Osteocyte (in vitro differentiated cells): ENCODE measurements at places on chromosomes 11 and 22. TPM values are rescaled to one million over a fixed set of nuclear protein-coding genes. Genes with fewer than 3 reads are reported as not detected.

The GAL gene
- total RNA-seq, result not detected in 2 replicates

The PLAAT3 gene
- total RNA-seq, result 19.0 and 20.0 TPM in 2 replicates

The PANX3 gene
- not detected in 2 replicates for total RNA-seq

The LRRC74B gene
- not detected in 2 replicates for total RNA-seq

The P4HA3 gene
- 6.1 and 6.4 TPM in 2 replicates for total RNA-seq

The RASGRP2 gene
- total RNA-seq, result 10.3 and 11.2 TPM in 2 replicates

The PATE4 gene
- not detected in 2 replicates for total RNA-seq

The LMF2 gene
- total RNA-seq, result 107 and 108 TPM in 2 replicates

The NCAM1 gene
- total RNA-seq, result 1.9 and 2.2 TPM in 2 replicates

GRCh38 chr11:33942954-33943353 lies 51.1 kb upstream of the LMO2 start:
- DNase-seq, result no peak
- H3K36me3 ChIP-seq, result no peaks in the 10 kb centered on the region
- peaks cover 15% of the 10 kb centered on the region for H3K4me1 ChIP-seq
- no peak overlapping the region for H3K4me3 ChIP-seq
- no peak overlapping the region for H3K27ac ChIP-seq

DNA sequence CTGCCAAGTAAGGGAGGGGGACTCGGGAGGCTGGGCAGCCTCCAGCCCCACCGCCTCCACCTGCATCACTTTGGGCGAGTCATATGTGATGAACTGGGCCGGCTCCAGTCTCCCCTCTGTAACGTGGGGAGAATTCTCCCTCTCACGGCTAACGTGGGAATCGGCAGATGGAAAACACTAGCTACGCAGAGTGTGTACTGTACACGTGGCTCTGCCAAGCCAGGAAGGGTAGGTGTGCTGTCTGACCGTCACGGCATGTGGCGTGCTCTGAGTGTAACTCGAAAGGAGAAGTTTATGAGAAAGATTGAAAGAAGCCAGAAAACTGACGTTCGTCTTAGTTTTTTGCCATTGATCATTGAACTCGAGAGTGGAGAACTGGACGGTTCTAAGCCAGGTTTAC lies 13.7 kb downstream of the TRMU start:
- no peaks in the 10 kb centered on the region for H3K27me3 ChIP-seq
- no peak for DNase-seq
- H3K36me3 ChIP-seq, result peaks cover 36% of the 10 kb centered on the region
- no peak overlapping the region for H3K4me3 ChIP-seq
- H3K4me1 ChIP-seq, result peaks cover 5% of the 10 kb centered on the region

DNA sequence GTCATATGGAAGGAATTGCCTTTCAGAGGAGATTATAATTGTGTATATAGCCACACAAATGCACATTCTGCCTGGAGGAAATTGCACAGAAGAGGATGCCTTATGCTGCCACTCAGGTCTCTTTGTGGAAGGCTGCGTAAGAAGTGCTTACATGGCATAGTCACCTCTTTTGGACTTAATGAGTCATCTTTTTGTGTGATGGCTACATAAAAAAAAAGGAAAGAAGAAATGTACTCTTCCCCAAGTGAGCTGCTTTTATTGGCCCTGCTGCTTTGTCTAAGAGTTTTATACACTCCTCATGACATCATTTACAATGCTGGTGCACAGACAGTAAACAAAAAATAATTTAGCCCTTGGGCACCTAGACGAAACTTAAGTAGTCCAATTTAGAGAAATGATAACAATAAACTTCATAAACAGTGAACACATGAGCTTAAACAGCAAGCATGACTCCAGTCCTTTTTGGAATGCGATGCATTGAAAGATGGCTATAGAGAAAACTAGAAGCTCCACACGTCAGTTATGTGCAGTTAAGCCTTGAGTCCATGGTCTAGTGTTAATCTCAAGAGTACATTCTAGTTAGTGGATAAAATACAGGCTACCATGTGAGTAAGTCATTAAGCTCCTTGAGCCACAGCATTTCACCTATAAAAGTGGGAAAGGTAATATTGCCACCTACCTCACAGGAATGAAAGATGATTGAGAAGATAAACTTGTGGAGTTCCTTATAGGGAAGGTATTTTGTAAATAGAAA lies 12.0 kb downstream of the CSTPP1 start:
- H3K4me3 ChIP-seq, result no peak overlapping the region
- DNase-seq, result no peak
- H3K36me3 ChIP-seq, result peaks cover 2% of the 10 kb centered on the region
- peak overlapping the region; percentile 43 for H3K27ac ChIP-seq
- H3K27me3 ChIP-seq, result no peaks in the 10 kb centered on the region

DNA sequence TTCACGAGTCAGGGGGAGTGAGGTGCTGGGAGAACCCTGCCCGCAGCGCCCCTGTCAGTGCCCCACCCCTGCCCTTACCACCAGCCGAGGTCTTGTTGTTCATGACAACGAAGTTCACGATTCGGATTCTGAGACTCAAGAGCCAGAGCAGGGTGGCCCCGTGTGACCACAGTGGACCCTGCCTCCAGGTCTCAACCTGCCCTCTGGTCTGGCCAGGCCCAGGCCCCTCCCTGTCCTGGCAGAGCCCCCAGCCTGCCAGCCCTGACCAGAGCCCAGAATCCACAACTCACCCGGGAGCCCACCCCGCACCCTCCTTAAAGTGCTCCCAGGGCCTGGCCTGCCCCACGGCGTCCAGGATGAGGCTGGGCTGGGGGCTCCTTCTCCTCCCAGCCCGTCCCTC lies 9.9 kb downstream of the ANO9 start:
- no peaks in the 10 kb centered on the region for H3K4me1 ChIP-seq
- H3K4me3 ChIP-seq, result no peak overlapping the region
- no peak for DNase-seq

- H3K4me3 ChIP-seq, result no peak overlapping the region
- no peak for DNase-seq
- H3K27ac ChIP-seq, result no peak overlapping the region
- H3K4me1 ChIP-seq, result no peaks in the 10 kb centered on the region
- peaks cover 4% of the 10 kb centered on the region for H3K27me3 ChIP-seq
Measured at GRCh38 chr11:30423886-30424285, 101.0 kb downstream of the ARL14EP start.

- no peak overlapping the region for H3K27ac ChIP-seq
- H3K36me3 ChIP-seq, result no peaks in the 10 kb centered on the region
- H3K4me1 ChIP-seq, result no peaks in the 10 kb centered on the region
Measured at GRCh38 chr11:43298397-43298796, 13.4 kb upstream of the API5 start.

GRCh38 chr22:38257181-38257580 lies 15.6 kb downstream of the TMEM184B start:
- H3K27me3 ChIP-seq, result no peaks in the 10 kb centered on the region
- peak overlapping the region; percentile 57 for H3K4me3 ChIP-seq
- H3K27ac ChIP-seq, result peak overlapping the region; percentile 88
- peaks cover under 1% of the 10 kb centered on the region for H3K36me3 ChIP-seq
- peaks cover 40% of the 10 kb centered on the region for H3K4me1 ChIP-seq
- DNase-seq, result no peak

GRCh38 chr11:86957976-86958646 lies 2.9 kb upstream of the FZD4 start:
- H3K27ac ChIP-seq, result peak overlapping the region; percentile 19
- DNase-seq, result no peak
- H3K36me3 ChIP-seq, result no peaks in the 10 kb centered on the region

- H3K36me3 ChIP-seq, result no peaks in the 10 kb centered on the region
- no peaks in the 10 kb centered on the region for H3K27me3 ChIP-seq
- peaks cover 23% of the 10 kb centered on the region for H3K4me1 ChIP-seq
Measured at GRCh38 chr11:61702701-61703312, 22.6 kb downstream of the DAGLA start.

- no peak overlapping the region for H3K4me3 ChIP-seq
- no peaks in the 10 kb centered on the region for H3K4me1 ChIP-seq
- H3K36me3 ChIP-seq, result no peaks in the 10 kb centered on the region
Measured at GRCh38 chr22:26281941-26282340, 112.7 kb downstream of the SEZ6L start.

DNA sequence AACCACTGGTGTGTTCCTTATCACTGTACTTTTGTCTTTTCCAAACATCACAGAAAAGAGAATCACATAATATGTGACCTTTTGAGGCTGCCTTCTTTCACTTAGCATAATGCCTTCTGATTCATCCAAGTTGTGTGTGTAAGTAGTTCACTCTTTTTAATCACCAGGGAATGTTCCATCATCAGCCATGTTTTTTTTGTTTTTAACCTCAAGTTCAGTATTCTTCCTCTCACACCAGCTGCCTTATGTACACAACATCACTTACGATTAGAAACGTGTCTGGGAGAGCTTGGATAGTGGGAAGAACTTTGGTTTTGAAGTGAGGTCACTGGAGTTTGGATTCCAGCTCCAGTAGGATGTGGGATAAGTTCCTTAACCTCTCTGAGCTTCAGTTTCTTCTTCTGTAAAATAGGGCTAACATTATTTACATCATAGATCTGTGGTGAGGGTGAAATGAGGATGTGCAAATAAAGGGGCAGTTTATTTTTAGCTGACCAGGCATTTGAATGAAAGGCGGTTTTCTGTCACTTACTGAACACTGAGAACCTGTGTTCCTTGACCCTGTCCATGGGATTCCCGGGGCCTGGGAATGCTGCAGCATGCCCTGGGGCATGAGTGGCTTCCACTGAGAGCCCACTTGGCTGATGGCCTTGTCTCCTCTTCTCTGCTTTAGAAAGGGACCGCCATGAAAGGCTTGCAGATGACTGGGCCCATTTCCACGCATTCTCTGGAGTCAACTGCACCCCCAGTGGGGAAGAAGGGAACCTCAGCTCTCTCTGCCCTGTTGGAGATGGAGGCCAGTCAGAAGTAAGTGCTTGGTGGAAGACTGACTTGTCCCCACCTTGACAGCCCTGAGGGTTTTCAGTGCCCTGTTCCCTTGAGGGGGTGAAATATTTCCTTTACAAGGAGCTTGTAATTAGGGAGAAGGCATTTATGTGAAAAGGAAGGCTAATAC lies 92.6 kb downstream of the DEPDC5 start:
- no peak overlapping the region for H3K27ac ChIP-seq
- H3K27me3 ChIP-seq, result no peaks in the 10 kb centered on the region
- no peak for DNase-seq
- no peak overlapping the region for H3K4me3 ChIP-seq
- H3K4me1 ChIP-seq, result no peaks in the 10 kb centered on the region
- H3K36me3 ChIP-seq, result peaks cover 48% of the 10 kb centered on the region

- peak overlapping the region; percentile 55 for H3K4me3 ChIP-seq
- peaks cover 56% of the 10 kb centered on the region for H3K27me3 ChIP-seq
- peaks cover 2% of the 10 kb centered on the region for H3K36me3 ChIP-seq
- DNase-seq, result no peak
Measured at GRCh38 chr22:45008751-45009605, 827 bp downstream of the PHF21B start.

GRCh38 chr22:41928593-41929417 lies 2.2 kb upstream of the TNFRSF13C start:
- H3K27ac ChIP-seq, result no peak overlapping the region
- no peaks in the 10 kb centered on the region for H3K36me3 ChIP-seq
- no peak overlapping the region for H3K4me3 ChIP-seq

DNA sequence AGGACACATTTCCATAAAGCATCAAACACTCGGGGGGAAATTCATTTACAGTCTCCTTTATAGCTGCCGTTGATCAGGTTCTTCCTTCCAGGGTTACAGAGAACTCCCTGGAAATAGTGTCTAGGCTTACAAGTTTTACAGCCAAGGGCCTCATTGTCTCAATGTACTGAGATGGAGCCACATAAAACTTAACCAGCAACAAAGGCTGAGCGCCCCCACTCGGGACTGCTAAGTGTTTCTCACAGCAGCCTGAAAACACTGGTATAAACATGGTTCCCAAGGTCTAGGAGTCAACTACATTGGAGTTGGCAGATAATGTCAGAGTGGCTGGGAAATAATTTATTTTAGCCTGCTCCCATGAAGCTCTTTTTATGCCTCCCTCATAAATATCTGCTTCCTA lies 686.2 kb downstream of the OPCML start:
- peaks cover 19% of the 10 kb centered on the region for H3K4me1 ChIP-seq
- DNase-seq, result no peak
- H3K27me3 ChIP-seq, result no peaks in the 10 kb centered on the region
- no peaks in the 10 kb centered on the region for H3K36me3 ChIP-seq

- H3K36me3 ChIP-seq, result peaks cover 5% of the 10 kb centered on the region
- H3K27ac ChIP-seq, result peak overlapping the region; percentile 83
- no peaks in the 10 kb centered on the region for H3K27me3 ChIP-seq
- DNase-seq, result no peak
Measured at GRCh38 chr11:46294365-46295309, 17.2 kb downstream of the CREB3L1 start.

DNA sequence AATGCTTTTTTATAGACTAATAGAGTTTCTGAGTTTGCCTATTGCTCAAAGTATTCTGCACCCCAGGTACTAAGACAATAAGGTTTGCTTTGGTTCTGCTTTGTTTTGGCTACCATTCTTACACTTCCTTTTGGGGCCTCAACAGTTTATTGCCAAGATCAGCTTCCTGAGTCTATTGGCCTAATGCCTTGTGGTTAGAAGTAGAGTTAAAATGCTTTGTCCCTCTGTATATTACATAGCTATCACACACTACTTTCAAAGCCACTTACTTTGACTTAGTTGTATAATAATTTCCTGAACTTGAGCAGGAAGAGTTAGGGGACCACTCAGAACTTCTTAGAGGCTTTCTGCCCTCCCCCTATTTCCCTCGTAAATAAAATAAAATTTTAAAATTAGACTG lies 96.5 kb downstream of the DLG2 start:
- H3K4me1 ChIP-seq, result no peaks in the 10 kb centered on the region
- no peak overlapping the region for H3K27ac ChIP-seq
- no peaks in the 10 kb centered on the region for H3K27me3 ChIP-seq

DNA sequence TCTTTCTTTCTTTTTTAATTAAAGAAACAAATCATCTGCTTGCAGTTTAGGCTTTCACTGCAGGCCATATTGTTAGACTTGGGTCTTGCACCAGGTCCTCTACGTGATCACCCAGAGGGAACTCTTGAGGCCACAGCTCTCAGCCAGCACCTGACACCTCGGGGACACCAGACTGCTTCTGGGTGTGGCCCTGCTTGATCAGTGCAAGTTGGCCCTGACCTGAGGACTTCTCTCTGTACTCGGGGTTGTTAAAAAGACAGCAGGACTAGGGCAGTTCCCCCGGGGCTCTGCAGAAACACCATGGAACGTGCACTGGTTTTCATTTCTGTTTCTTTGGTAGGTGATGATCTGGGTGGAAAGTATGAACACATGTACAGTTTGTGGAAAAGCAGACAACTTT lies 51.2 kb upstream of the MYO18B start:
- DNase-seq, result no peak
- no peak overlapping the region for H3K4me3 ChIP-seq
- H3K27me3 ChIP-seq, result no peaks in the 10 kb centered on the region
- no peaks in the 10 kb centered on the region for H3K4me1 ChIP-seq
- H3K27ac ChIP-seq, result no peak overlapping the region
